Muscle of leg (tissue), 16 donors: ENCODE measurements at places on chromosomes 5 and 9. TPM values are rescaled to one million over a fixed set of nuclear protein-coding genes. Genes with fewer than 3 reads are reported as not detected.

TMC1 gene
- total RNA-seq: 0.49 TPM

DNA sequence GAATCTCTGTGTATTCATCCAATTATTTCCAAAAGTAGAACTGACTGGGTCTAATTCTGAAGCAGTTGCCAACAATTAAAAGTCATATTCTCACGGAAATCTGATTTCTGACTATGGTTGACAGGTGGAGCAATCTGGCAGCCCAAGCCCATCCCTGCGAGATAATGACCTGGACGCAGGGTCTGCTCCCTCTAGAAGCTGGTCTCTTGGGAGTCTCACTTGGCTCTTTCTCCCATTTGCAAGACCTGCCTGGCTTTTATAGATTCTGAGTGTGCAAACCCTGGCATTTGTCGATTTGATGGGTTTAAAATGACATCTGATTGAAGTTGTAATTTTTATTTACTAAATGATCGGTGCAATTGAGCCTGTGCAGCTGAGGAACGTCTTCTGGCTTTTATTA lies 49.4 kb upstream of the NEURL1B start:
- H3K27ac ChIP-seq: no peak overlapping the region
- DNase-seq: no peak
- H3K4me1 ChIP-seq: peaks cover 29% of the 10 kb centered on the region
- no peak overlapping the region for H3K4me3 ChIP-seq
- H3K27me3 ChIP-seq: no peaks in the 10 kb centered on the region

DNA sequence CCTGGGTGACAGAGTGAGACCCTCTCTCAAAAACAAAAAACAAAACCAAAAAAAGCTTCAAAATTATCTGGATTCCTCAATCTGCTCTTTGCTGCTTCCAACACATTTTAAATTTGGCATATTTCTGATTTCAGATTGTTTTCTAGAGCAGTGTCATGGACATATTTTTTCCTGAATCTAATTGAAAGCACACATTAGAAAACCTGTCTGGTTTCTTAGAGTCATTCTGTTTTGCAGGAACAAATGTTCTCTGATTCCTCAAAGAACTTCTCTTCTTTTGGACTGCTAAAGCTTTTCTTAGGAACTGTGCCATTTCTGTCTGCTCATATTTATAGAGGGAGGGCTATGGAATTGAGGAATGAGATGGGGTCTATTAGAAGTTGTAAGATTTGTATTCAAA lies 81.6 kb downstream of the RAI14 start:
- no peak overlapping the region for H3K4me3 ChIP-seq
- no peak overlapping the region for H3K27ac ChIP-seq
- H3K4me1 ChIP-seq: peaks cover 11% of the 10 kb centered on the region
- no peaks in the 10 kb centered on the region for H3K27me3 ChIP-seq
- DNase-seq: peak; percentile 35
- H3K36me3 ChIP-seq: peaks cover 2% of the 10 kb centered on the region

- H3K27me3 ChIP-seq: no peaks in the 10 kb centered on the region
- no peaks in the 10 kb centered on the region for H3K4me1 ChIP-seq
- no peak overlapping the region for H3K27ac ChIP-seq
- no peak for DNase-seq
- no peak overlapping the region for H3K4me3 ChIP-seq
Measured at GRCh38 chr9:6000955-6001354, 14.5 kb downstream of the RANBP6 start.

GRCh38 chr9:126470241-126470993 lies 143.3 kb upstream of the LMX1B start:
- H3K27me3 ChIP-seq: no peaks in the 10 kb centered on the region
- DNase-seq: no peak
- peaks cover 6% of the 10 kb centered on the region for H3K36me3 ChIP-seq
- H3K4me1 ChIP-seq: peaks cover 33% of the 10 kb centered on the region
- H3K27ac ChIP-seq: no peak overlapping the region
